NAMALWA (cell line): ENCODE measurements at places on chromosomes 12 and 14.

DNA sequence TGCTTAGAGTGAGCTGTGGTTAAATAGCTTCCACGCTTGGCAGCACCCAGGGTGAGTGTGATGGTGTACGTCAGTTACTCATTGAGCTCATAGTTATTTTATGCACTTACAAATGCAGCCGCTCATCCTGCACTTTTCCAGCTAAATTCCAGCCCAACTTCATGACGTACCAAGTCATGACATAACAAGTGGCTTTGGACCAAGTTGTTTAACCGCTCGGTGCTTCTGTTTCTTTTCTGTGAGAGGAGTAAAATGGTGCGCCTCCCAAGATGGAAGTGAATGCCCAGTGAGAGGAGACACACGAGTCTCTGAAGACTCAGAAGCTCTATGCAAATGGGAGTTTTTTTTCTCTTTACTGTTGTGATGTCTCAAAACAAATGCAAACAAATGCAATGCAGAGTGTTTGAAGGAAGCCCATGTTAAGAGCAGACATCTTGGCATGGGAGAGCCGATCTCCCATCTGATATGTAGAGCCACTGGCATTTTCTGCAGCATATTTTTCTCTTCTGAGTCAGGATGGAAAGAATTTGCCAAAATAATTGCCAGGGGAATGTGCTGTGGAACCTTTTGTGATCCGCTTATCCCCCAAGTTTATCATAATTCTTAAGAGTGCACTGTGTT is 72.2 kb downstream of the FBXW8 start:
- DNase-seq: no peak

DNA sequence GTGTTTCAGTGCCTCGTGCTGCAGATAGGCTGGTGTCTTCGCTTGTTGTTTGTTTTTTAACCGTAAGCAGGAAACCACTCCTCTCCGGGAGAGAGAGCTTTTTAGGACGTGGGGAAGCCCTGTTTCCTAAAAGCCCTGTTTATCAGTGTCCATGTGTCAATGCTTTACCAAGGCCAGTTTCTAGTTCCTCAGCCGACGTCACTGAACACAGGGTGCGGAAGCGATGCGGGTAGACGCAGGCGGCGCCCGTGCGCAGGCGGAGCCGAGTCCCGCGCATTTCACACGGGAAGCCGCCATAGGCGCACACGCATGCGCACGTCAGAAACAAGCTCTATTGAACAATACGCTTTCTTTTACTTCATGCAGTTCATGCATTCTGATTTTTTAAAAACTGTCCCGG is 79.8 kb downstream of the GLT1D1 start:
- DNase-seq: no peak

GRCh38 chr14:97942921-97943320 is 1145.7 kb downstream of the VRK1 start:
- DNase-seq: no peak

DNA sequence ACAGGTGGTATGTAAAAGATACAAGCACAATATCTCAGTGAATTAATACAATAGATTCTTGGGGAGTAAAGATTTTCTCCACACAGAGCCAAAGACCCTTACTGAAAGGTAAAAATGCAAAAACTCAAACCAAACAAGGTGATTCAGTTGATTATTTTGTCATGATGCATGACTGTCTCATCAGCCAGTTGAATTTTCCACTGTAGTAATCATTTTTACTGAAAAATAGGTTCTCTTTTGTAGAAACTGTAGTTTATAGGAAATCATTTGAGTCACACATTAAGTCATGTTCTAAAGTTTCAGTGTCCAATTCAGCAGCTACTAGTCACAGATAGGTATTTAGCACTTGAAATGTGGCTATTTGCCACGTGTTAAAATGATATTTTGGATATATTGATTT is 53.6 kb downstream of the PPFIA2 start:
- DNase-seq: no peak

DNA sequence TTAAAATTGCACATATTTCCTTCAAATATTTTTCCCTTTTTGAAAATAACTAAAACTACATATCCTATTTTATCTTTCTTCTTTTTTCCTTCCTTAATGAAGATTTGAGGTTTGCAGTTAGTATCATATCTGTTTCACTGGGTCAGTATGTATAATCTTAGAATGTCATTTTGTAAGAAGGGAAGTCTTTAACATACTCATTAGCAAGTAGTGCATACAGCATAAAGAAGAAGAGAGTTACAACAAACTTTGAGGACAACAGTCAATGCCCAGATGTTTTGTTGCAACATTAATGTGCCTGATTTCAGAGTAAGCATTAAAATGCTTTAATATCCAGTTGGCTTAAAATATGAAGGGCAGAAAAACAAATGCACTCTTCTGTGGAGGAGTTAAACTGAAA is 176.9 kb upstream of the FBXO33 start:
- DNase-seq: no peak

DNA sequence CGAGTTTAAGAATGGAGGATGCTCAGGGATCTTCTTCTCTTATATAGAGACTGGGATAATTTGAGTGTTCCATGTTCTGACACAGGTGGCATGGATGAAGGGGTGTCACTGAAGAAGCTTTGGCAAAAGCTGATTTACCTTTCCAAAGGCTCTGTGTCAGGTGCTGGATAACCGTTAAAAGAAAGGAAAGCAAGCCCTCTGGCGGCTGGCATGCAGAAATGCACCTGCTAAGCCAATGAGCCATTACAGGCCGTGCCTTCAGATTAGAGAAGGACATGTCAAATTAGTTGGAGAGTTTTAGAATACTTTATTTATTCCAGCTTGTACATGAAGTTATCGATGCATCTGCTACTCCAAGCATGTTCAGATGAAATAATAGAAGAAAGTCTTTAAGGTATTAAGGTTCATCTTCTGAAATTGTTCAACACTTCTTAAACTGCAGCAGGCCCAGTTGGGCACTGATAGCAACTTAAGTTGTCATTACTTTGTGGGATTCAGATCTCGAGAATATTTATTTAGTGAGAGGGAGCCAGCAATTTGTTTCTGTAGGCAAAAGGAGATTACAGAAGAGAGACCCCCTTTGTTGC is 678.2 kb downstream of the NRXN3 start:
- DNase-seq: peak; percentile 54

DNA sequence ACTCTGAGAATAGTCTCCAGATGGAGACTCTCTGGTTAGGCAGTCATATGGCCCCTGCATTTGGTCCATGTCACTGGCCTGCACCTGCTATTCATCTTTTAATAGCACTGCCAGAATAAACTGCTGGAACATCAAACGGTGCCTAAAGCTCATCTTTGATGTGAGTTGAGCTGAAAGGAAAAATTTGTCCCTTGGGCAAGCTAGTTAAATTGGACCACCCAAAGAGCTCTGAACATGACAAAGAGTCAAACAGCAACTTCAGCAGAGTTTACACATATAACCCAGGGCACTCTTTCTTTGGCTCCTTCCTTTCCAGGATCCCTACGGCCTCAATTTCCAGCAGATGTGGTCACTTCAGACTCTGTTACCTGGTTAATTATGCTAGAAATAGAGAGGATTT is 269.9 kb downstream of the RPL10L start:
- DNase-seq: no peak

GRCh38 chr14:60590991-60591414 is 58.3 kb downstream of the SIX1 start:
- no peak for DNase-seq

GRCh38 chr12:50589650-50590435 is 85.1 kb downstream of the DIP2B start:
- no peak for DNase-seq

DNA sequence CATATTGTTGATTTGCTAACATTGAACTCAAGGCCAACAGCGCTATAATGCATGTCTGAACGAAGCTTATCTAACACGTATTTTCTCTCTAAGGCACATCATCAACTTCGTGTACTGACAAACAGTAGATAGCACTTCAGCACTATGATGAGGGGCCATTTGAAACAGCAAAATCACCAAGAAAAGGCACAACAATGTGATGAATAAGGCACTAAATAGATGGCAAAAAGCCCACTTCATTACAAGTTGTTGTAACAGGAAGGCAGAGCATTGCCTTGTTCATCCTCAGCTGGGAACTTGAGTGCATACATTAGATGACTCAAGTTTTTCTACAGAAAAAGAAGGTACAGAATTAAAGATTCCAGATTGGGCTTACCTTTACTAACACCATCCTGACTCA is 75.2 kb downstream of the LIN7A start:
- DNase-seq: no peak

GRCh38 chr12:46300910-46301309 is 32.1 kb upstream of the SLC38A1 start:
- peak; percentile 59 for DNase-seq

- no peak for DNase-seq
Measured at GRCh38 chr12:95784286-95784685, 6.3 kb downstream of the NTN4 start.

GRCh38 chr12:41531147-41531829 is 343.2 kb downstream of the PDZRN4 start:
- no peak for DNase-seq

DNA sequence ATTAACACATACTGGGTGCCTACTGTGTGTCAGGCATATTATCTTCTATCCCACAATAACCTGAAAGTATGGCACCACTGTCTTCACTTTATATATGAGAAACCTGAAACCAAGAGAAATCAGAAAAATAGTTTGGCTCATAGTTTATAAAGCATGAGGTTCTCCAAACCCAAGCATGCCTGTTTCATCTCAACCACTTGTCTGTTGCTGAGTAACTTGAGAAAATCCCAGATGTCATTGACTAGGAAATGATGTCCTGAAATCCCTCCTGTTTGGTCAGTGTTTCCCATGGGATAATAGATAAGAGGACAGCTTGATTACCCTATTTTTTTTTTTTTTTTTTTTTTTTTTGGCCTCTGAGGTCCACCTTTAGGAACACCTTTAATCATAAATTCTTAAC is 2.6 kb upstream of the IFNG-AS1 start:
- no peak for DNase-seq

DNA sequence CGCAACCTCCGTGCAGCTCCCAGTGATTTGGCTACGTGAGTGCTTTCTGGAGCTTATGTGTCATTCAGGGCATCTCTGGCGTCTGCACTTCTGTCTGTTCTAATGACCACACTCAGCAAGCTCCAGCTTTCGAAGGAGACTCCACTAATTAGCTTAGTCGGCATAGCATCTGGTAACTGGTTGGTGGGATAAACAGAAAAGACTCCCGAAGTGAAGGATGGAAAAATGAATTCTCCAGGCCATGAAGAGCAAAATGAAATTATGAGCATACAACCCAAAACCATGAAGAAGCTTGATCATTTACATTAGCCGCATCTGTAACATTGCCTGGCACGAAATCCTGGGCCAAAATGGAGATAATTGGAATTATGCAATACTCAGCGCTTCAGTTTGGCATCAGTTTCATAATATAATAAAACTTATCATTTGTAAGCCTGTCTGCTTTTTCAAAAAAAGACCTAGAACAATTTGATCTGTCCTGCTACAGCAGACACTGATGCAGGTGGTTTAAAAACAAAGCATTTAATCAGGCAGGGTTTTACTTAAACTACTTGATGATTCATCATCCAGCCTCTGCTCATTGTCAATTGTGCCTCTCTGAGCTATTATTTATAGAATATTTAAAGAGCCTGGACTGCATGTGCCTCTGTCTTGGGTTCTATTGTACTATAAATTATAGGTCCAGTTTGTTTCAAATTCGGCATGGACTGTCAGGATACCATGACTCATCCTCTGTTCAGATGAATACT is 87.4 kb downstream of the SYT1 start:
- no peak for DNase-seq

GRCh38 chr12:94650143-94651056 is at the start of gene TMCC3:
Gene TMCC3, minus strand, starts transcription at chr12:94650557. Its CDS starts 127 bp downstream, at chr12:94650430.
- no peak for DNase-seq

DNA sequence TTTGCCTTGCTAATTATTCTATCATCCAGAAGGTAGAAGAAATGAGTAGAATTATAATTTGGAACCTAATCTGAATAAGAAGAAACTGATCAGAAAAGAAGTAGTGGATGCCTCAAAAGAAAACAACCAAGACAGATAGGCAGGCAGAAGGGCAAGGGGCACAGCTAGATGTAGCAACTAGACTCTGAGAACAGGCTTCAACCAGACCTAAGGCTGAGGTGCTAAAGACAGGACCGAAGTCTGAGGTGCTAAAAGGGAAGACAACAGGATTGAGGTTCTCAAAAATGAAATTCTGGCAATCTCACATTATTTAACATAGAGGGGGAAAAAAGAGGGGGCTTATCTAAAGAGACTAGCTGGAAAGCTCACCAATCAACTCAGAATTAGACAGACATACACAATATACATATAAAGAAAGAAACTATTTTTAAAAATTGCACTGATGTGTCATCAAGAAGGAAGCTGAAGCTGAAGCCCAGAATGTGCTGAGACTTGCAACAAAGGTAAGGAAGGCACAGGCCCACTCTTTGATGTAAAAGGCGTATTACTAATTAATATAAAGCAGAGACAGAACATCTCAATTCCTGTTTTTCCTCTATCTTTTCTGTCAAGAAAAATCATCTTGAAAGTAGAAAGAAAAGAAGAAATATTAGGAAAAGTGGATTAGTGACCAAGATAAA is 43.8 kb upstream of the CSRNP2 start:
- no peak for DNase-seq

- no peak for DNase-seq
Measured at GRCh38 chr14:73753124-73753886, 39.1 kb upstream of the PNMA1 start.
